ENCODE measurements at places on chromosomes 16 and 17. TPM values are rescaled to one million over a fixed set of nuclear protein-coding genes. Genes with fewer than 3 reads are reported as not detected.

DNA sequence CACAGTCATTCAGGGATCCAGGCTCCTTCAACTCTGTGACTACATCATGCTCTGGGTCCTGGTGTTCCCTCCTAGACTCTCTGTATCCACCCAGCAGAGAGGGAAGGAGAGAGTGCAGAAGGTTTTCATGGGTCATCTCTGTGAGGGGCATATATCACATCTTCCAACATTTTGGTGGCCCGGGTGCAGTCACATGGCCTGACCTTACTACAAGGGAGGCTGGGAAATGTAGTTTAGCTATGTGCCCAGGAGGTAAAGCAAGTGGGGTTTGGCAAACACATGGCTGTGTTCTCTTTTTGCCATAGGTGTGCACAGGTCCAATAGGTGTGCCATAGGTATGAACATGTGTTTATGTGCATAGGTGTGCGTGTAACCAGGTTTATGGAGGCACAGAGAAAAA, 222.2 kb upstream of the EEF2KMT start:
- no peak for DNase-seq

The MYH1 gene
- not detected for total RNA-seq

The GCSH gene
- 26.0 TPM for total RNA-seq

GRCh38 chr17:55495239-55495638, 16.0 kb downstream of the SMIM36 start:
- no peak for DNase-seq

DNA sequence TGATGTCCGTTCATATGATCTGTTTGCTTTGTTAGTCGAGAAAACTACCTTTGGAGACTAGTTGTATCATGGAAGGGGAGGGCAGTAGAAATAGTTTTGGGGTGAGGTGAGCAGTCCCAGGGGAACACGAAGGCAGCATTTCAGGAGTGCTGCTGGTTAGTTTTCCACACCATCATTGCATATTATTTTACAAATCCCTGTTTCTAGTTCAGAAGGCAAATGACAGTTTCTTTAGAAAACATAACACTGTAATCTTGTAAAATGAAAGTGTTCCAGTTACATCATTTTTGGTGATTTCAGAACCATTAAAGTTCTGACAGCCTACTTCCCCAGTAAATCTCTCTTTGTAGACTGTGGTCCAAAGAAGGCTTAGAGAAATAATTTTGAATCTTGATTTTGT, 25.4 kb downstream of the BANP start:
- DNase-seq = no peak

The CD300E gene
- not detected for total RNA-seq

- DNase-seq = no peak
Observed at GRCh38 chr16:77221482-77221881, 22.3 kb downstream of the SYCE1L start.

The CREBBP gene
- total RNA-seq = 51.1 TPM

The CCDC200 gene
- total RNA-seq = not detected

DNA sequence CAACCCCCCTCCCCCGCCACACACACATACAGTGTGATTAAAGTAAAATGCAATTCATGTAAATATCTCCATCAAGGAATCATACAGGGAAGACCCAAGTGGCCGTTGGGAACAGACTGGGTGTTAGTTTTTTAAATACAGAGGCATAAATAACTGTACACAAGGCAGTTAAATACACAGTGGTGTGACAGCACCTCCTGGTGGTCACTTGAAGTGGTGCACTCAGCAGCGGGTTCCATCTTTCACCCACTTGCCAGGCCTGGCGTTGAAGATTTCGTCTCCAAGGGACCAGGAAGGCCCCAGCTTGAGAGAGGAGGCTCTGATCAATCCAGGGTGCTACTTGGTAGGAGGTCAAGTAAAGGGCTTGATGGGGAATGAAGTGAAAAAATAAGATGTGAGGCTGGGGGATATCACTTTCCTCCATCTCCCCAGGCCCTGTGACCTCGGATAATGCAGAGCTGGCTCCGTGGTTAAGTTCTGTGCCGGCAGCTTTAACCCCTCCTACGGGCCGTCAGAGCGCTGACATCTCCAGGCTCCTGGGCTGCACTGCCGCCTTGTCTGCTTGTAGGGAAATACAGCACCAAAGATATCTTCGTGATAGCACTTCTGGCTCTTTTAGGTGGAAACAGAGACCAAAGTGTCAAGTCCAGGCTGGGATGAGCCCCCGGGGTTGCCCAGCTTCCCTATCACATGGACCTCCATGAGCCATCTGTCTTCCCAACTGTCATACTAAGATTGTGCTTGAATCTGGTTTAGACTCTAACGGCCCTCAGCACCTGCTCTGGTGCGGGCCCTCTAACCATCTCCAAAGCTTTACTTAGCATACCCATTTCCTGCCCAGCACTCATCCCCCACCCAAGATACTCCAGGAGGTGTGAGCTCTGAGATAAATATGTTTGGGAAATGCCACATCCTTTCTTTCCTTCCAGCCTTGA, 20.7 kb downstream of the LGALS9 start:
- peak; percentile 57 for DNase-seq

The CTRB2 gene
- total RNA-seq = not detected

- DNase-seq = no peak
Observed at GRCh38 chr16:72085002-72085401, 8.4 kb downstream of the TXNL4B start.

GRCh38 chr17:57965521-57966160, 10.4 kb upstream of the CUEDC1 start:
- DNase-seq = no peak

GRCh38 chr17:35603674-35604073, 16.6 kb downstream of the AP2B1 start:
- DNase-seq = no peak

GRCh38 chr16:66289986-66290385, 76.5 kb upstream of the CDH5 start:
- DNase-seq = no peak

DNA sequence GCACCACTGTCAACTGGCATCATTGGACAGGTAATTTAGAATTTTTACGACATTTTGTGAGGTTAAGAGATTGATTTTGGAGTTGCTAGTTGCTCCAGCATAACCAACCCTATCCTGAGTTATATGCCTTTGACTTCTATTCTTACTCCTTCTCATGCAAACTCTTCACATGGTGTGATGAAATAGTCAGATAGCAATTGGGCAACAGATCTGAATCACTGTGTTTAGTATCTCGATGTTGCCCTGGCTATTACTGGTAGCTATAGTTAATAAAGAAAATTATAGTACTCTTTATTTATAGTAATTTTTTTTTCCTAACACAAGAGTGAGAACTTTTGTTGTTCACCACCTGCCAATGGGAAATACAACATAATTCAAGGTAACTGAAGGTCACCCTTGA, 494.8 kb upstream of the TOM1L1 start:
- DNase-seq = no peak

Data from CD8-positive, alpha-beta memory T cell (primary cell).